GM13977 (cell line): ENCODE measurements at places on chromosomes 3 and 15.

DNA sequence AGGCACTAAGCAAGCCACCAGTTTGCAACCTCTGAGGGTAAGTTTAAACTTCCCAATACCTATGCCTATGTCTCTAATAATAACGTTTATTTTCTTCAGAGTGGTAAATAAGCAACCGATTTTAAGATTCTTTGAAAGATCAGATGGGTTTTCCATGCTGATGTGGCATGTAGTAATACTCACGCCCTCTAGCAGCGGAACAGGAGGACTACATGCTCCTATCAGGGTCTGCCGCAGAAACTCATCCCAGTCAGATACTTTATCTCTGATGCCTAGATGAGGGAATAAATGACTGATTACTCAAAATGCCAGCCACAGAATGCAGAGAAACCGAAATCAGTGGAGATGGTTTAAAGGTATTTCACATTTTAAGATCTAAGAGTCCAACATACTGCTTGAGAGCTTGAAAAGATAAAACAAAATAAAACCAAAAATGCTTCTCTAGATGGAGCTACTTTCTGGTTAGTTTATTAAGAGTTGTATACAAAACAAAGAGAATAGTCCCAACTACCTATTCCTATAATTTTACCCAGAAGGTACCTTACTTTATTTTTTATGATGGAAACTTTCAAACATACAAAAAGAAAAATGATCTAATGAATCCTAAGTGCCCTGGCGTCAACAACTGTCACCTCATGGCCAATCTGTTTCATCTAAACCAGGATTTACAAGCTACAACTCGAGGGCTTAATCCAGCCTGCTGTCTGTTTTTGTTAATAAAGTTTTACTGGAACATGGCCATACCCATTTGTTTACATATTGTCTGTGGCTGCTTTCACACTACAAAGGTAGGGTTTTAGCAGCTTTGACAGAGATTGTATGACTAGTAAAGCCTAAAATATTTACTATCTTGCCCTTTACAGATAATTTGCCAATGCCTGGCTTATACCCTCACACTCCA lies 37.5 kb upstream of the STIMATE start:
- DNase-seq: peak; percentile 57

GRCh38 chr3:116083683-116084082 lies 361.6 kb downstream of the LSAMP start:
- no peak for DNase-seq

DNA sequence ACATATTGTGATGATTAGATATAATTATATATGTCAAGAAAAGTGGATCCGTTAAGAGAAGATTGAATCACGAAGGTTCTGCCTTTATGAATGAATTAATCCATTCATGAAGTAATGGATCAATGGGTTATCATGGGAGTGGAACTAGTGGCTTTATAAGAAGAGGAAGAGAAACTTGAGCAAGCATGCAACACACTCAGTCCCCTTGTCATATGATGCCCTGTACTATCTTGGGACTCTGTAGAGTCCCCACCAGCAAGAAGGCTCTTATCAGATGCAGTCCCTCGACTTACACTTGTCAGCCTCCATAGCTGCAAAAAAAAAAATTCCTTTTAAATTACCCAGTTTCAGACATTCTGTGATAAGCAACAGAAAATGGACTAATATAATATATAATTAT lies 301.9 kb downstream of the RAP2B start:
- DNase-seq: no peak

- DNase-seq: no peak
These were observed 25.5 kb downstream of the MCCC1 start for GRCh38 chr3:183073839-183074238.

GRCh38 chr15:80991421-80991820 lies 1.8 kb upstream of the MESD start:
- DNase-seq: no peak

DNA sequence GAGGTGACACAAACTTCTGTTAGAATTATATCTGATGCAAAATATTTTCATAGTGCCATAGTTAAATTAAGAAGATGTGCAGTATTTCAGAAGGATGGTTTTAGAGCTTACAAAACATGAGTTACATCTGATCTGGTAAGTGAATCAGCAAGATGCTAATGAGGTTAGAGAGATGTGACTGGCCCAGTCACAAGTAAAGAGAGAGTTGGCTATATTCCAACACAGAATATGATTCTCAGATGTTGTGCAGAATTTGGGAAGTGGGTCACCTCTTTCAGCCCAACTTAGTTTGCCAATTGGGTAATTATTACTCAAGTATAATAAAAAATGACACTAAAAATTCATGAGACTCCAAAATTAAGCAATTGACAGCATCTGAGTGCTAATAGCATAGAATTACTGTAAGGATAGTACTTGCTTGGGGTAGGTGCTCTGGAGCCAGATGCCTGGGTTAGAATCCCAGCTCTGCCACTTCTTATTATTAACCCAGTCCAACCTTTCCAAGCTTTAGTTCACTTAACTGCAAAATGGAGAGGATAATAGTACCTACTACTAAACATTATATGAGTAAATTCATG lies 30.8 kb downstream of the P2RY1 start:
- no peak for DNase-seq

GRCh38 chr3:99504258-99504657 lies 134.1 kb upstream of the COL8A1 start:
- no peak for DNase-seq

DNA sequence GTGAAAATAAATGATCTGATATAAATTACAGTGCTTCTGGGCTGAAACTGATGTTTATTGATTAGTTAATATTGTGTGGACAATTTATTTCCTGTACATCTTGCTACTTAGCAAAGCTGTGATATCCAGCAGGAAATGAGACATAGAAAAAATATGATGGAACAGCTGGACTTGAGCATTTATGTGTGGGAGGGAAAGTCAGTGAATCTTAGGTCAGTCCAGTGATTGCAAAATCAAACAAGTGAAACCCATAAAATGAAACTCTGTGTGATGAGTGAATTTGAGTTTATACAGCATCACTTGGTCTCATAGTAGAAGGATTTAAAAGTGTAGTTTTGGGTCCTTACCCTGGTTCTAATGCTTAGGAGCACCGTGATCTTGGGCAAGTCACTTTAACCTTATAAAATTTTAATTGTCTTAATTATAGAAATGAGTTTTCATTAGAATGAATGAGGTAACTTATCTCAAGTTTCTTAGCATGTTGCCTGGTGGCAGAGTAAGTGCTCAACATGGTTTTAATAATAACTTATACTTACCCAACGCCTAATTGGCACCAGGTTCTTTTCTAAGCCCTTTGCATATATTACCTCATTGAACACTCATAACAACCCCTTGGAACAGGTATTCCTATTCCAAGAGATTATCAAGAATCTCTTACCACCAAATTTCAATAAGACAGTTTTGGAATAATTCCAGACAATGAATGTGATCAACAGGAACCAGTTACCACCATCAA lies 194.6 kb downstream of the ADAMTSL3 start:
- DNase-seq: no peak

GRCh38 chr3:39718674-39719595 lies 90.5 kb upstream of the MYRIP start:
- DNase-seq: no peak

DNA sequence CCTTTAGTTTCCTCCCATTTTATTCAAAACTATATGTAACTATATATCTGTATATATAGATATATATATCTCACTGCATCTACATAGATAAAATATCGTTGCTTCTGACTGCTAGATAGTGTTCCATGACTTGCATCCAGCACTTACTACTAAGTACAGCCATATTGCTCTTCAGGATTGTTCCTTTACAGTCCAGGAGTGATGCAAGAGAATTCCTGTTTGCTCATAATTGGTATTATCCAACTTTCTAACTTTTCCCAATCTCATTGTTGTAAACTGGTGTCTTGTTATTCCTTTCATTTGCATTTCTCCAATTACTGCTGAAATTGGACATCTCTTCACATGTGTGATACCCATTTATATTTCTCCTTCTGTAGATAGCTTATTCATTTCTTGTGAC lies 99.8 kb upstream of the STRIT1 start:
- DNase-seq: no peak

DNA sequence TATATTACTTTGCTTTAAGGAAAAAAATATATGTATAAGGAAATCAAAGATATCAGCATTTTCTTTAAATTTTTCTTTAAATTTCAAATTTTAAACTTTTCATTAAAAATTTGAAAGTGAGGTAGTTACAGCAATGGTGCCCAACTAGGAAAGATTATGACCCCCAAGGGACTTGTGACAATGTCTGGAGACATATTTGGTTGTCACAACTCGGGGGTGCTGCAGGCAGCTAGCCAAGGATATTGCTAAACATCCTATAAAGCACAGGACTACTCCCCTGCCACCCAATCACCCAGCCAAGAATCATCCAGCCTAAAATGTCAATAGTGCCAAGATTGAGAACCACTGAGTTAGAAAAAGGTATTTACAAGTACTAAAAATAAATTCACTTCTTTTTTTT lies 57.3 kb downstream of the SLC4A7 start:
- no peak for DNase-seq

GRCh38 chr15:47209591-47209990 lies 507.7 kb upstream of the SEMA6D start:
- no peak for DNase-seq

- no peak for DNase-seq
These were observed 5.8 kb downstream of the TRAK1 start for GRCh38 chr3:42096796-42097565.

DNA sequence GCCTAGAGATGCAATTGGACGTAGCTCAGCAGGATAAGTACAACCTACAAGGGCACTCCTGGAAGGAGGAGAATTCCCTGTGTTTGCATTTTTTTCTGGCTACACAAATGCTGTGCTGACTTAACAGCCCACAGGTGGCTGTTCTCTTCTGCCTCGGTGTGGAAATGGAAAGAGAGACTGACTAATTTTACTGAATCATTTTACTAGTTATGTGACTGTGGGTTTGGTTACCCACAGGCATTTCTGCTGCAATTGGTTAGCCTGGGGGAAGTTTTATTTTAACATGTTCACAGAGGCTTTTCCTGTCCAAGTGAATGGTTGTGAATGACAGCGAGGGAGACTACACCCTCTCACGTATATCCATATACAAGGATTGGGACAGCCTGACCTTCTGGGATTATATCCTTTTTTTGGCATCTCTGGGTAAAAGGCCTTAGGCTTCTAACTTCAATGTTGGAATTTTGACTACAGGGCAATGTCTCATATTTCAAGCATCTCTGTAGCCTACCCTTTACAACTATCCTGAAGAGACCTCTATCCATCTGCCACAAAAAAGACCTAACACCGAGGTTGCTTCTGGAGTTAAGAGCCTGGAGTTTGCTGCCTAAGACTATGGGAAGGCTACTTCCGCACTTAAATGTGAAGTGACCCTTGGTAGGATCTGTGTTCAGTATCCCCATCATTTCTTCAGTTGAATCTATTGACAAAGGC lies 67.2 kb upstream of the TP63 start:
- DNase-seq: peak; percentile 37

- no peak for DNase-seq
These were observed 64.8 kb upstream of the HEG1 start for GRCh38 chr3:125120379-125121122.

DNA sequence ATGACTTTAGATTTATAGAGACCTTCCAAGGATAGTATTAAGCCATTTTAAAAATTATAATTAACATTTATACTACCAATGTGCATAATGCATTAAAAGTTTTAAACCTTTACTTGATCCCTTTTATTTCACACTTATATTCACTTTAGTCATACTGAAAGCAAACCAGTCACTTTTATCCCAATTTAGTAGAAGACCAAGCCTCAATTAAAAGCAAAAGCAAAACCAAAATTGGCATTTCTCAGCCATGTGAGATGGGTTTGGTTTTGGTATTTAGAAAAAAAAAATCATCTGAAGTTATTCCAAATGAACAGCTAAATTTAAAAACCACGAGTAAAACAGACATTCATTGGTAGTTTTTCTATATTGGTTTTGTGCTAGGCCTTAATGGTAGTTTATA lies 249.4 kb downstream of the LPP start:
- no peak for DNase-seq

- DNase-seq: no peak
These were observed 47.8 kb downstream of the KCNMB2 start for GRCh38 chr3:178583963-178584575.

GRCh38 chr15:70030851-70031250 lies 66.9 kb downstream of the TLE3 start:
- DNase-seq: no peak

DNA sequence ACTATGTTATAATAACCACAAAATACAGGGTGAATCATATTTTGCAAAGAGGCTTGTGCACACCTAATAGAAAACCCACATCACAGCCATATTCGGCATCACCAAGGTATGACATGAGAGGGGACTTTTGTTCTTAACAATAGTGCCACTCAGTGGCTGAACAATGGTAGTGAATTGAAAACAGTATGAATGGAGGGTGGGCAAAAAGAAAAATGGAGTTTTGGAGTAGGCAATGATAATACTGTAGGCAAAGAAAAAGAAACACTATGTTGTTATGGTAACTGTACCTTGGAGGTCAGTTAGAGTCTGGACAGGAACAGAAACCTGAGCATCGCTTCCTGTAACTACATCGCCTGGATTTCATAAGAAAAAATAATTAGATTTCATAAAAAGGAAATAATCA lies 348.6 kb downstream of the PLCL2 start:
- peak; percentile 35 for DNase-seq

DNA sequence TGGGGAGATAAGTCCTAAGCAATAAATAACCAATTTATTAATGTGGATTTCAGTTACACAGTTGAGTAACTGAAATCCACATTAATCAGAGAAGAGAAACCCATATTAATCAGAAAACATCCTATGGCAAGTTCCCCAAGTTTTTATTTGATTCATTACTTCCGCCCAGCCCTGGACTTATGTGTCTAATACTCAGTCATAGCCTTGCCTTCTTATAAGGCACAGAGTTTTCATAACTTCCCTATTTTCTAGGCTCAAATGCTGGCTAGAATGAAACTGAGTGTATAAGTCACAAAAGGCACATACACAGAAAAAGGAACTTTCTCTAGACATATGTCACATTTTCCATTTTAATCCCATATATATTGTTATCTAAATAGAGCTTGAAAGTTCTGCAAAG lies 28.8 kb downstream of the CD47 start:
- peak; percentile 11 for DNase-seq

- DNase-seq: no peak
These were observed 2.2 kb upstream of the MEIS2 start for GRCh38 chr15:37102305-37103162.

GRCh38 chr3:96072226-96072625 lies 742.2 kb upstream of the EPHA6 start:
- no peak for DNase-seq

DNA sequence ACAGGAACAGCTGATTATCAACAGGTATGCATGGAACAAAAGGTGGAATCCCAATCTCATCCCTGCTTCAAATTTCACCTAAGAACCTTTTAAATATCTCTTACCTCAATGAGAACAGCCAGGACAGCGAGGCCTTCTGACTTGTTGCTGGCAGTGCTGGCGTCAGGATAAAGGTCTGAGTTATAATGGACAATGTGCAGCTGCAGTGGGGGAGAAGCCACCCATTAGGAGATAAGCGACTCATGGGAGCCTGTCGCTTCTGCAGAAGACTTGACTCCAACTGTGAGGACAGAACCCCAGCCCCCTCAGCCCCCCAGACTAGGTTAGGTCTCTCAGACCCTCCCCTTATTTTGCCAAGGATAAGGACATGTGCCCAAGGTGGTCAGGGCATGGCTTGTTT lies 39.7 kb downstream of the CA12 start:
- no peak for DNase-seq

GRCh38 chr3:58215317-58216025 lies 4.7 kb upstream of the DNASE1L3 start:
- DNase-seq: no peak

- DNase-seq: no peak
These were observed 113.6 kb downstream of the TMCO5A start for GRCh38 chr15:38048001-38048455.
